ENCODE measurements at places on chromosomes 4 and X. TPM values are rescaled to one million over a fixed set of nuclear protein-coding genes. Genes with fewer than 3 reads are reported as not detected.

GRCh38 chrX:131979116-131979515 is 44.0 kb upstream of the STK26 start:
- no peak for DNase-seq

- DNase-seq: no peak
Observed at GRCh38 chrX:11665168-11666111, at the start of gene ARHGAP6. Gene ARHGAP6, minus strand, starts transcription at chrX:11665920. Its CDS starts 1,092 bp downstream, at chrX:11664828.

- no peak for DNase-seq
Observed at GRCh38 chr4:69497076-69497475, 1.4 kb upstream of the UGT2B4 start.

GRCh38 chrX:105821471-105822121 is 743 bp upstream of the NRK start:
- DNase-seq: no peak

DNA sequence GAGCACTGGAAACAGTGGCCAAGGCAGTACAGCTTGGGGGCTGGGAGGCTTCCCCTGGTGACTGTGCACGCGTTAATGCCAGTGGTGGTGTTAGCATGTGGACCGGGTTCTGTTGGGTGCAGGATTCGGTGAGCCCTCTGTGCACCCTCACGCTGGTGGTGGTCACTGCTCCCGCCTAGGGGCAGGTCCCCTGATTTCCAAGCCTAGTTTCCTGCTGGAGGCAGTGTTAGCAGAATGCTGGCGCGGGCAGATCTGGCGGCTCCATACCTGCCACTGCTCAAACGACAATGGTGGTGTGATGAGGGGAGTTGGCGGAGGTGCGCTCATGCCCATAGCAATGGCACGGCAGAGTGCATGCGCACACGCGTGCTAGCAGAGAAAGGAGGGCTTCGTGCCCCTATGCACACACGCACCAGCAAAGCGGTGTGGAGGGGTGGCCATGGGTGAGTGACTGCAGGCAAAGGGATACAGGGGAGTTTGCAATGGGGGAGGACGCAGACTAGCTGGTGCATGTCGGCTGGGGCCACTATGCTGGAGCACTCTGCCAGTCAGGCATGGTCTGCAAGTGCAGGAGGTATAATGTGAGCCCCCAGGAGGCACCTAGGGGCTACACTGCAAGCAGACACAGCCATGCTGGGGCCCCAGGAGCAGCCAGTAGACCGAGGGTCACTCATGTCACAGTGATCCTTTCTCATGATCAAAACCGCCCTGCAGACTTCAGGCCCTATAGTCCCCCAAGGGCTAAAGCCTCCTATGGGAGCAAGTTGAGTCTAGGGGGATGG is 93.0 kb downstream of the MAGEE1 start:
- DNase-seq: no peak

DNA sequence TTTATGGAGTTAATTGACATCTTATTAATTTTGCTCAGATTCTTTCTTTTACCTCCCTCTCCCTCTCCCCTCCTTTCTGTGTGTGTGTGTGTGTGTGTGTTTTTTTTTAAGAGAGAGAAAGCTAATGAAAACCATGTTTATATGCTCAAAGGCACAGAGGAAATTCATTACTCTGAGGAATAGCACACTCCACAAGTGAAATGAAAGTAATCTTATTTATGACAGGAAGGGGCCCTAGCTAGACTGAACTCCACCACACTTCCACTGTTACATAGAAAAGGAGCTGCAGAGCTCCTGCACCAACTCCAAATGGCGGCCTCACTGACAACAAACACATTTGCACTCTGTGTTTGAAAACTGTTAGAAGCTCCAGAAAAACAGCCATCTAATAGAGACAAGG is 150.6 kb downstream of the RASL11B start:
- no peak for DNase-seq

GRCh38 chrX:52507331-52507730 is 9.5 kb downstream of the XAGE1B start:
- peak; percentile 85 for DNase-seq

GRCh38 chr4:86452422-86452891 is 92.6 kb upstream of the MAPK10 start:
- no peak for DNase-seq

DNA sequence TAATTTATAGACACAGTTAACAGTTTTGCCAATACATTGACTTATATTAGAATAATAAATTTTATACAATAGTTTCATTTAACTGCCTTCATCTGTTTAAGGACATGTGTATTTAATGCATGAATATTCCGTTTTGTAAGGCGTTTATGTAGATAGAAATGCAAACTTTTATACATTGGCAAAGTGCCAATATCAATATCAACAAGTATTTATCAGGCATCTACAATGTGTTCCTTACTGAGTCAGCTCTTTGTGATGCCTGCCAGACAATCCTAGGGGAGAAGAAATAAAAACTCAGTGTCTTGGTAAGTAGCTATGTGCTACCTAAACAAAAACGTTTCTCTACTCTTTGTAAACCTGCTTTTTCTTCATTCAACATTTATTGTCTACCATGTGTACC is 1142.2 kb downstream of the C4orf33 start:
- no peak for DNase-seq

GRCh38 chr4:6513678-6514077 is 41.3 kb upstream of the PPP2R2C start:
- DNase-seq: no peak

DNA sequence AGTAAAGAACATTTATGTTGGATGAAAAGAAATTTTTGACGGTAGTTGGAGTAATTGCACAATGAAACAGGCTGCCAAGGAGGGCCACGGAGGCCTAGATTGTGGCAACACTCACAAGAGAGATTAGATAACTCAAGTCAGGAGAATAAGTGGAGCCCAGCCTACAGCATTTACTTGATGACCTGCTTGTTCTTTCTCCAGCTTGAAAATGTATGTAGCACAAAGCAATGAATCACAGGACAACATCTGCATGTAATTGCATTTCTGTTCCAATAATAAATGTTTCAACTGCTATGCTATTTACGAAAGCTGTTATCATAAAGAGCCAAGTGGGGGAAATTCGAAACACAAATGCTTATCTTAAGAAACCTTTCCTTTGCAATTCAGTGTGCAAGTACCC is 221.2 kb upstream of the MID1 start:
- DNase-seq: peak; percentile 9

DNA sequence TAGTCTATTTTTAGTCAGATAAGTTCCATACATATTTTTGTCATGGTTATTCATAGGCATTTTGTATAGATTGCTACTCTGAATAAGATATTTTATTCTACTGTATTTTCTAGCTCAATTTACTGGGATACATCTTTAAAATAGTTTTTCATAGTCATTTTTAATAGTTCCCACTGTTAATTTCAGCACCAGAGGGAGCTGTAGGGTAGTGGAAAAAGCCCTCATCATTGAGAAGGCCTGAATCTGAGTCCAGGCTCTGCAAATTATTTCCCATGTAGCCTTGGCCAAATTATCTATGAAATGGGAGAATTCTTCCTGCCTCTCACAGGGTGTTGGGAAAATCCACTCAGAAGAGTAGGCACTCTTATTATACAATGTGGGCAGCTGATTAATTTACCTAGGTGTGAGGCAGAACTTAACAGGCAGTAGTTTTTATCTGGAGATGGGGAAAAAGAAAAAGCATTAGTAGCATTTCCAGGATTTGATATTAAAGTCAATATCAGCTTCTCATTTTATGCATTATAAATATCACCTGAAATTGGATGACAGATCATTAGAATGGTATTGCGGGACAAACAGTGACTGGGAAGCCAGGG is 102.9 kb upstream of the PAQR3 start:
- DNase-seq: peak; percentile 80

DNA sequence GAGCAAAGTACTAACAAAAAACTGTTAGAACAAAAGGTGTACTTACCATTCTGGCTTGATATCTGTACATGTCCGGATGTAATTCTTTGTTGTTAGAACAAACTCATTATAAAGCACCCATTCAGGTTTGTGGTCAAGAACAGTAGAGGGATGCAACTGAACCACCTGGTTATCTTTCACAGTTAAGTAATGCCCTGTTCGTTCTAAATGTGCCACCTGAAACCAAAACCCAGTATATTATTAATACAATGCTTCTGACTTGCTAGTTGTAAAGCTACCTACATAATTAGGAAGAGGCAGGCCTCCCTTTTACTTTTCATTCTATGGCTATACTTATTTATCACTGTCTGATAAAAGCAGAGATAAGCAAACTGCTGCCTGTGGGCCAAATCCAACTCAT is 54.8 kb downstream of the DHX15 start:
- no peak for DNase-seq

DNA sequence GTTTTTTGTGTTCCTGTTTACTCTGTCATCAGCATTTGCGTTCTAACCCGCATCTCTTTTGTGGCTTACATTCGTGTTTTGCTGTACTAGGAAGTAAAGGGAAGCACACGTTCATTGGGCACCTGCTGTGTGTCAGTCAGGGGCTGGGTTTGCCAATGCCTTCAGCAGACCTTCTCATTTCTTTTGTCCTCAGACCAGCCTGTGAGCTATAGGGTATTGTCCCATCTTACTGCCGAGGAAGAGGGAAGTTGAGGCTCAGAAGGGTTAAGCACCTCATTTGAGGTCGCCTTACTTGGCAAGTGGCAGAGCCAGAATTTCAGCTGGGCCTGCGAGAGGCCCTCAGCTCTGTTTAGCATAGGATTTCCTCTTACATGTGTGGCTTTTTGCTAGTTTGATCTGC is 8.7 kb downstream of the TBC1D14 start:
- no peak for DNase-seq

Gene STATH
- polyA plus RNA-seq: not detected

Gene RASL11B
- polyA plus RNA-seq: 9.4 TPM

Gene FSTL5
- 0.46 TPM for polyA plus RNA-seq

Gene FOXR2
- not detected for polyA plus RNA-seq

Measured in brain (organoid and tissue), 16 donors.